Urothelium cell line (cell line): ENCODE measurements at places on chromosomes 3 and 15.
A peak's percentile ranks its signal among the peaks of the same experiment; 100 is the strongest.

DNA sequence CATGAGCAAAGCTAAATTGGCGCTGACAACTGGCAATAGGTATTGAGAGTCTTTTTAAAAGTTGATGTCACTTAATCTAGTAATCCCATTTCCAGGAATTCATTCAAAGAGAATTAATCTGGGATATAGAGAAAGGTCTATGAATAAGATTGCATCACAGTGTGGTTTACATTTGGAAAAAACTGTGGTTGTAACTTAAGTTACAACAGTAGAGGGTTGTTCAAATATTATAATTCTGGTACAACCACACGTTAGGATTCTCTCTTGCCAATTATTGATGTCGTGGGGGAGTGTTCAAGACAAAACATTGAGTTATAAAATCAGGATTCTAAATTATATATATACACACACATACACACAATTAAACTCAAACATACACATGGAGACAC, 79.8 kb downstream of the LIPC start:
- DNase-seq: no peak

GRCh38 chr3:94162700-94163099, 99.8 kb downstream of the NSUN3 start:
- peak; percentile 63 for DNase-seq

DNA sequence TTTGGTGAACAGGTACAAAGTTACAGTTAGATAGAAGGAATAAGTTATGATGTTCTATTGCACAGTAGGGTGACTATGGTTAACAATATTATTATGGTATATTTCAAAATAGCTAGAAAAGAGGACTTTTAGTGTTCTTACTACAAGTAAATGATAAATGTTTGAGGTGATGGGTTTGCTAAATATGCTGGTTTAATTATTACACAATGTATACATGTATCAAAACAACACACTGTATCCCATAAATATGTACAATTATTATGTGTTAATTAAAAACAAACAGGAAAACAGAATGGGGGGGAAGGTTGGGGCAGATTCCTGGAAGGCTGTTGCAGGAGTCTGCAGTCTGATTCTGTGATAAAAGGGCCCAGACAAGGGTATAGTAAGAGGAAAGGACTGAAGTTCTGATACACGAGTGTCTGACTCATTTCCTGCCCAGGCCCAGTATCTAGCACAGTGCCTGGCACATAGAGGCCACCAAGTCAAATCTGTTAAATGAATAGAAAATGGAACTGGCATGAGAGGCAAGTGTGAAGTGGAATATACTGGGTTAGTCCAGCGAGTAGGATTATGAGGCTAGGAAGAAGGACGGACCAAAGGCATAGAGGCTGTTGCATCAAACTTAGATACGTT, 7.2 kb upstream of the ENTPD3 start:
- no peak for DNase-seq

- DNase-seq: no peak
Observed at GRCh38 chr3:16400106-16400931, 113.2 kb downstream of the RFTN1 start.

DNA sequence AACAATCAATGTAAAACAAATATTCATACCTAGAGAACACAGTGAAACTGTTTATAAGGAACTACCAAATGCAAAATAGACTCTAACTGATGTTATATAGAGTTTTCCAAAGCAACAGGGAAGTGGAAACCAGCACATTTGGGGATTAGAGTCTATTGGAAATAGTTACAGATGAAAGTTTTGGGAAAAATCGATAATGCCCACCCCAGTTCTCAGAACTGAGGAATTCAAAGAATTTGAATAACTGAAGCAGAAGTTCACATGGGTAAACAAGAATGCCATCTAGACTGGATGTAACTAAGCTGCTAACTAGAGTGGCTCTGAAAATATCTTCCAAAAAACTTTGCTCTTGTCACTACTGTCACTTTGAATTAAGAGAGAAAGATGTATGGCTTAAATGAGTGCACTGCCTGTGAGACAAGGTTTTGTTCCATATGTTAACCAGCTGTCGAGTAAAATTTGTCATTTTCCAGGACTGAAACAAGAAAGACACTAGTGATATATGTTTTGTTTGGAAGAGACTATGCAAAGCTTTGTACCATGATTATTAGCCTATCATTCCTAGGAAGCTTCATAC, 9.2 kb upstream of the DENND4A start:
- DNase-seq: no peak

- no peak for DNase-seq
Observed at GRCh38 chr3:33659856-33660434, 58.1 kb downstream of the CLASP2 start.

GRCh38 chr3:186109897-186110803, 1.3 kb upstream of the ETV5 start:
- peak; percentile 36 for DNase-seq

- peak; percentile 68 for DNase-seq
Observed at GRCh38 chr3:107068980-107069379, 308.3 kb upstream of the CCDC54 start.

DNA sequence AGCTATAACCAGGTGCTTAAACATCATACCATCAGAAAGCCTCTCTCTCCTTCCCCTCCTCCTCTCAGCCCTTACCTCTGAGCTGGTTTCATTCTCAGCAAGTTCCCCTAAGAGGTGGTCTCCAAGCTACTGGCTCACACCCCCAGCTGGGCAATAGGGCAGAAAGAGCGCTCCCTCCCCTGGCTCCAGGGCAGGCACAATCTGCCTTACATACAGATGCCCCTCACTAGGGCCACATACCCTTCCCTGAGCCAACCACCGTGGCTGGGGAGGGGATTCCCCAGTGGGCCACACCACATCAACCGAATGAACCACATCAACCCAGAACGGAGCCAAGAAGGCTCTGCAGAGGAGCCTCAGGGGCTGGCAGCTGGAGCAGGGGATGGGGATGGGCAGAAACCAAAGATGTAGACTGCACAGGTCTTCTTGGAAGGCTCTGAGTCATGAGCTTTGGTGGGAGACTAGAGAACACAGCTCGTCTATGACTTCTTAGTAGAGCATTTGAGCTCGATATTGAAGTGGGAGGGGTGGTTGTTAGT, 4.6 kb upstream of the FBLN2 start:
- peak; percentile 71 for DNase-seq

DNA sequence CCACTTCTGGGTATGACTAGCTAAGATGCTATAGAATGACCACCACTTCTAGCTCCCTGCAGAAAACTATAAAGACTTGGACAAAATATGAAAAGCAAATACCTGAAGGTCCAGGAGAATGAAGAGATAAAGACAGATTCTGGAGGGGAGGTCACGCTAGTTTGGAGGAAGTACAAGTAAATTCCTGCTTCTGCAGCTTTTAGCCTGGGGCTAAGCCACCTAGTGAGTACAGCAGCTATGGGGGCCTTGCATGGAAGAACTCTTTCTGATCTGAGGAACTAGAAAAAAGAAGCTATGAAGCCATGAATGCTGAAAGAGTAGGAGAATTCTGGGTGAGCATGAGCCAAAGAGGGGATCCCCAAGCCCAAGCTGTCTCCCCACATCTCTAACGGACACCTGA, 29.8 kb downstream of the NRG4 start:
- no peak for DNase-seq

- no peak for DNase-seq
Observed at GRCh38 chr3:165796701-165797100, 40.5 kb downstream of the BCHE start.

GRCh38 chr3:43512754-43513404, 108.9 kb downstream of the ANO10 start:
- no peak for DNase-seq
